Omental fat pad (tissue), 4 donors: ENCODE measurements at places on chromosomes 7 and 10.

DNA sequence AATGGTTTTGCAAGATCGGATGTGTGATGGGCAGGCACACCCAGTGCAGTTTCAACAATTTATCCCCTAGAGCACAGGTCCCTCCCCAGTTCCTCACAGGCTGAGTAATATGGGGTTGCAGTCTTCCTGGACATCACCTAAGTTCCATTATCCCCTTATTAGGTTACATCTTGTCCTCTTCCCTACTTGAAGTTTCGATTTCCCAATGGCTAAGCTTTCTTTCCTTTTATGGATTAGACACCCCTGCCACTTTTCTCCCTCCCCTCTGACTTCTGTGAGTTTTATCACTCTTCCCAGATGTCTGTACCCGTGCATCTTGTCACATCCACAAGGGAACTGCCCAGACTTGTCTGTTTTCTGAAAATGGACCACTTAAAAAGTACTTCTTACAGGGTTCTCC, 2.4 kb upstream of the NIPSNAP2 start:
- DNase-seq = no peak

DNA sequence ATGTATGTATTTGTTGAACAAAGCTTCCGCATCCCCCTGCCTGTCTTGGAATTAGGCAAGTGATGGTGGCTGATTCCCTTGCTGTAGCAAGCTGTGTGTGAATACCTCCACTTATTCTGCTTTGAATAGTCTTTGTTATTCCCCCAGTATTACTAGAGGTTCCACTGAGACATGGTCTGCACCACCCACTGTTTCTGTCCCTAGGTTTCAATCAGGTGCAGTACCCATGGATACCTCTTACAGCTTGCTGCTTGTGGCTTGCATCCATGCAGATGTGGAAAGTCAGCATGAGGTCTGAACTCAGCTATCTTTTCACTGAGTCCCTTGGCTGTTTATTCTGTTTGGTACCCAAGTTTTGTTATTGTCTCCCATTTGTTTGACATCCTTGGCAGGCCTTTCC, 447.4 kb downstream of the GRM8 start:
- no peak for DNase-seq

- DNase-seq = no peak
These were observed 19.8 kb downstream of the ZNF467 start for GRCh38 chr7:149753375-149754233.

GRCh38 chr10:13939391-13939790, 352.6 kb downstream of the PRPF18 start:
- no peak for DNase-seq

DNA sequence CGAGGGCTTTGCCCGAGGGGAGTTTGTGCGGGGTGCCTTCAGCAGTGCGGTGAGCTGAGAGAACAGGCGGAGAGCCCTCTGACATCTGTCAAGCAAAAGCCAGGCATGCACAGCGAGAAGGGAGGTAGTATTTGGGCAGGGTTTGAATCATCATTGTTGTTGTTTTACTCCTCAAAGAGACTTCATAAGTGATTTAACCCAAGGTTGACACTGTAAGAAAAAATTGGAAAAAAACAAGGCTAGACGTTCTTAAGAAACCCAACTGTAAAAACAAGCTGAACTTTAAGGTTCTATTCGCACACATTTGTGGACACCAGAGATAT, 1.3 kb downstream of the ADAM22 start:
- DNase-seq = no peak

GRCh38 chr10:63723320-63723719, 202.1 kb downstream of the REEP3 start:
- DNase-seq = no peak

DNA sequence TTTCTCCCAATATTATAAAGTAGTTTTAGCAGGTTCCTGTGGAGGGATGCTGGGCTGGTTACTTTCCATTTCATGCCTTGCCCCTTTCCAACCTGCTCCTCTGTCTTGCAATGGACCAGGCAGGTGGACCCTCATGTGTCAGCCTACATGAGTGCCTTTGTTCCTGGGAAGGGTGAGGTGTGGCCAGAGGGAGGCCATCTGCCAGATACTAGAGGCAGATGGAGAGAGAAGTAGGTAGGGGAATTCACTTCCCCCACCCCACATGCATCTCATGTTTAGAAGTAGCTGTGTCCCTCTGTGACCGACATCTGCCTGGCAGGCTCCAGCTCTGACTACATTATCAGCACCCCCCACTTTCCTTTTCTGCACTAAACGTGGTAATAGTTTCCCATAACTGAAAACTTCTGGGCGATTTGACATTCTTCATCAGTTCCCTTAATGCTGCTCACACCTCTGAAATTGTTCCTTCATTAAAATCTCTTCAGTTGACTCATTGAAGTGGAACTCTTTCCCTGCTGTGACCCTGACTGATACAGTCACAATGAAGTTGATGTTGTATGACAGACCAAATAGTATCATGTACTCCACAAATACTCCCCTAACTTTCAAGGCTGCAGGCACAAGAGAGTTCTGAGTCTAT, 396.3 kb upstream of the FZD8 start:
- no peak for DNase-seq
